HFFc6 (cell line): ENCODE measurements at places on chromosomes 5 and 9. TPM values are rescaled to one million over a fixed set of nuclear protein-coding genes. Genes with fewer than 3 reads are reported as not detected.

Gene SKIC3
- total RNA-seq, result 111 and 113 TPM in 2 replicates

DNA sequence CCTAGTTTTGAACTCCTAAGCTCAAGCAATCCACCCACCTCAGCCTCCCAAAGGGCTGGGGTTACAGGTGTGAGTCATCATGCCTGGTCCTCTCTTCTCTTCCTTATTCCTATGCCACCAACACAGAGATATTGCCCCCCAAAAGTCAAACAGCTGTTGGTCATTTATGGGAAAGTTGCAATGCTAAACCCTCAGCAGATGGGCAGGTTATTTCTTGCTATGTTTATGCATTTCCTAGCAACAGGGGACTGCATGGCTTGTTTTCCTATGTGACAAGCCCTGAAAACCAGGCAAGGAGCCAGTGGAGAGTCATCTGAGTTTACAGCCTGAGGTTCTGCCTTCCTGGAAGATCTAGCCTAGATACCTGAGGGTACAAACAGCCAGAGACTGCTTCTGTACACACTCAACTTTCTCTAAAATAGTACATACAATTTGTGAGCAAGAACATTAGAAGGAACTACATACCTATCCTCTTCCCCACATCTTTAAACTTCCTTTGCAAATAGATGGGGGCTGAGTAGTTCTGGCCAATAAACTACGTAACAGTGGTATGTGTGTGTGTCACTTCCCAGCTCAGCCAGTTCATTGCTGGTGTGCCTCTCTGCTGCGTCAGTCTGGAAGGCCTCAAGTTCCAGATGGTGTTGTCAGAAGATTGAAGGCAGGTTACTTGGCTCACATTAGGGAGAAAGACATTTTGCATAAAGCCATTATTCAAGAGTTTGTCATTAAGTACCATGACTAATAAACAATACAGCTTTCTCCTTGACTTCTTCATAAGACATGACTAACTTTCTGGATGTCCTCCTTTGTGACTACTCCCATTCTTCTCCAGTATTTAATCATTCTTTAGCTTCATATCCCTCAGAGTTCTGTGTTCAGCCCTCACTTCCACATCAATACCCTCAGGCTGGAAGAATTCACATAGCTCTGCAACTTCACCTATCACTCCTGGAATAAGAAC, 65.3 kb downstream of the CSNK1A1 start:
- peak; percentile 100 for DNase-seq
- H3K4me1 ChIP-seq, result peaks cover 83% of the 10 kb centered on the region
- peaks cover 39% of the 10 kb centered on the region for H3K27me3 ChIP-seq
- H3K27ac ChIP-seq, result peak overlapping the region; percentile 99
- H3K4me3 ChIP-seq, result peak overlapping the region; percentile 62
- peaks cover 10% of the 10 kb centered on the region for H3K36me3 ChIP-seq

DNA sequence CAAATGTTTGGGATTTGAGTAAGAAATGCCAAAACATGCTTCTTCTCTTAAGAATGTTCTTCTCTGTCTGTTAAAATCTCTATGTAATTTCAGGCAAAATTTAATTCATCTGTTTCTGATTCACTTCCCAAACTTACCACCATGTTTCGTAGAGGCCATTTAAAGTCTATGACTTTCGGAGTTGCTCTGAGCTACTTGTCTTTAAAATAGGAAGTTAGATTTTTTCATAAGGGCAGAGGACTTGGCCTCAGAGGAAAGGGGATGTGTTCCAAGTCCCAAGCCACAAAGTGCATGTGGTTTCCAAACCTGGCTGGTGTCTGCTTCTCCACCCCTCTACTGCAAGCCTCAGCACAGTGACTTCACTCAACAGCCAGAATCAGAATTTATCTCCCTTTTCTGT, 111.3 kb upstream of the ADRA1B start:
- H3K27ac ChIP-seq, result no peak overlapping the region
- peaks cover 9% of the 10 kb centered on the region; the same call in 1 of the 2 replicates for H3K36me3 ChIP-seq
- H3K27me3 ChIP-seq, result peaks cover 8% of the 10 kb centered on the region
- no peak overlapping the region for H3K4me3 ChIP-seq

DNA sequence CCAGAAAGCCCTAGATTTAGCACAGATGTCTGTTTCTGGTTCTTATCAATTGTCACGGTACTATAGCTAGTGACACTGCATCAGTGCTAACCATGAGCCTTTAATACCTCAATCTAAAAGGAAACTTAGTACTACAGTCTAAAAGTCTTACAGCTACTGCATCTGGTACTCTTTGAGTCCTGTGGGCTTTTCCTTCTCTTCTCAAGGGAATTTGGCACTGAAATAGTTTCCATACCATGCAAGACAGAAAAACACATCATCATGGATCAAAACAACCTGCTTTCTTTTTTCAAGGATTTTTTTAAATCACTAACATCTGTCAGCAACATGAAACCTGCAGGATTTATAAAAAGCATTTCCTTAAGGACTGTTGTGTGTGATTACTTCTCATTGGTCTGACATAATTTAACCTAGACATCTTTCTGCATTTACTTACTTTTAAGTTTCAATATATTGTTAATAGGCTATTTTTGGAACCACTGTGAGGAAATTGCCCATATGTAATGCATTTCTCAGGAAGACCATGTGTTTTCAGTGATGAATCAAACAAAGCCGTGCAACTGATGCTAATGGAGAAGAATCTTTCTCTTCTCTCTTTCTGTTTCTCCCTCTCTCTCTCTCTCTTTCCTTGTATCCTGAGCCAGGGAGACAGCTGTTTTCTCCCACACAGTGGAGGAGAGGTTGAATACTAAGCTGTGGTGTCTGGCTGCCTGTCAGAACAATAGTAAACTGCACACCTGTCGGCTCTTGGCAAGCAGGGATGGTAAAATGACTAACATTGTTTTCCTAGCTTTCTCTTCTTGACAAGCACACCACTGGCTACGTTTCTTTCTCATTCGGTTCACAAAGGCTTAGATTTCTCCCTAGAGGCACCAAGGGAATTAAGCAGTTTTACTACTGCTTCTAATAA, 273.4 kb downstream of the CSNK1G3 start:
- H3K27ac ChIP-seq, result no peak overlapping the region; the same call in 1 of the 2 replicates
- H3K4me3 ChIP-seq, result peak overlapping the region; percentile 88; the same call in 1 of the 2 replicates
- peak; percentile 29 for DNase-seq
- peaks cover 18% of the 10 kb centered on the region for H3K36me3 ChIP-seq

Gene TLX3
- total RNA-seq, result not detected in 3 replicates

DNA sequence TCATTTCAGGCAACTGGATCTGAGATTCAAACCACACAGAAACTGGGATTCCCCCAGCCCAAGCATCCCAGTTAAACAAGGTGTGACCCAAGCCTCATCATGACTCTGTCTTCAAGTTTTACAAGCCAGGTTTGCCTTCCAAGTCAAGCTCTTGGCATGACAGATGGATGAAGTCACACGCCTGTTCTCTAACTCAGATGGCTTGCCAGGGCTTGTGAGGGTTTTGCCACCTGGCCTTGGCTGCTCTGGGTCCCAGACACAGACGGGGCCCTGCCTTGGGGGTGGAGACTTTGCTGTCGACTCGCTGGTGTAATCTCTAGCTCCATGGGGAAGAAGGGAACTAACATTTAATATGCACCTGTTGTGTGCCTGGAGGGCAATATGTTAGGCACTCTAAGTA, 95.8 kb upstream of the RARS1 start:
- peaks cover 17% of the 10 kb centered on the region for H3K36me3 ChIP-seq
- no peak overlapping the region for H3K27ac ChIP-seq
- H3K4me3 ChIP-seq, result no peak overlapping the region
- no peaks in the 10 kb centered on the region for H3K4me1 ChIP-seq
- peaks cover 8% of the 10 kb centered on the region for H3K27me3 ChIP-seq

Gene DND1
- 0.26 to 0.74 TPM (median 0.44 TPM) in 3 replicates for total RNA-seq

Gene TAF11L13
- not detected in 3 replicates for total RNA-seq

Gene TRAF1
- total RNA-seq, result 0.61 to 1.0 TPM (median 0.69 TPM) in 3 replicates

GRCh38 chr5:18754201-18754600, 1119.9 kb downstream of the TAF11L14 start:
- no peaks in the 10 kb centered on the region for H3K27me3 ChIP-seq
- no peaks in the 10 kb centered on the region; the same call in 1 of the 2 replicates for H3K36me3 ChIP-seq
- DNase-seq, result no peak

Gene ST6GALNAC6
- 39.0 to 49.1 TPM (median 40.4 TPM) in 3 replicates for total RNA-seq

Gene GLDC
- total RNA-seq, result 0.20 and 0.34 TPM in 2 replicates

GRCh38 chr5:130189961-130190360, 285.7 kb downstream of the CHSY3 start:
- DNase-seq, result no peak
- H3K4me1 ChIP-seq, result no peaks in the 10 kb centered on the region
- H3K36me3 ChIP-seq, result no peaks in the 10 kb centered on the region
- H3K27ac ChIP-seq, result no peak overlapping the region
- no peak overlapping the region for H3K4me3 ChIP-seq
- H3K27me3 ChIP-seq, result no peaks in the 10 kb centered on the region

- peaks cover 29% of the 10 kb centered on the region for H3K36me3 ChIP-seq
- H3K4me3 ChIP-seq, result no peak overlapping the region
- H3K4me1 ChIP-seq, result peaks cover 35% of the 10 kb centered on the region
- peaks cover 16% of the 10 kb centered on the region for H3K27me3 ChIP-seq
- no peak overlapping the region for H3K27ac ChIP-seq
- no peak for DNase-seq
Observed at GRCh38 chr9:136722969-136723356, 10.6 kb downstream of the DIPK1B start.

- peaks cover 68% of the 10 kb centered on the region for H3K4me1 ChIP-seq
- peaks cover 6% of the 10 kb centered on the region; the same call in 1 of the 2 replicates for H3K36me3 ChIP-seq
- DNase-seq, result peak; percentile 12
- H3K27me3 ChIP-seq, result peaks cover 1% of the 10 kb centered on the region; the same call in 1 of the 2 replicates
- peak overlapping the region; percentile 78 for H3K27ac ChIP-seq
Observed at GRCh38 chr9:27183701-27184100, 74.7 kb downstream of the TEK start.

DNA sequence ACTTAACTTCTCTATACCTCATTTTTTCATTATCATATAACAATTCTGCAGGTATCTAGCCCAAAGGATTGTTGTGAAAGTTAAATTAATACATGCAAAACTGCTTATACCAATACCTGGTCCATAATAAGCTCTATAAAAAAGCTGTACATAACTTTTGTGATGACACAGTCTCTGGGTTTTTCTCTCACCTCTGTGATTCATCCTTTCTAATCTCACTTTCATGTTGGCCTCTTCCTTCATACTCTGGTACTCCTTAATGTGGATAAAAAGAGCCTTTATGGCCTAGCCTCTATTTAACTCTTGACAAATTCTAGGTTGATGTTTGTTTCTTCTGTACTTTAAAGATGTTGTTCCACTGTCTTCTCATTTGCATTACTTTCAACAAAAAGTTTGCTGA, 162.9 kb upstream of the ACOT12 start:
- H3K27me3 ChIP-seq, result no peaks in the 10 kb centered on the region; the same call in 1 of the 2 replicates
- no peak for DNase-seq
- H3K27ac ChIP-seq, result no peak overlapping the region
- H3K4me1 ChIP-seq, result peaks cover 12% of the 10 kb centered on the region

GRCh38 chr9:98241357-98242300, 13.8 kb downstream of the TBC1D2 start:
- peaks cover 17% of the 10 kb centered on the region for H3K4me1 ChIP-seq
- H3K27me3 ChIP-seq, result 0 out of 2 replicates have a peak, but pooled peaks cover 2% of the 10 kb centered on the region
- no peak overlapping the region; the same call in 1 of the 2 replicates for H3K27ac ChIP-seq
- DNase-seq, result no peak
- no peak overlapping the region for H3K4me3 ChIP-seq

GRCh38 chr5:81171769-81172168, 61.4 kb upstream of the CKMT2 start:
- H3K27ac ChIP-seq, result no peak overlapping the region
- no peak overlapping the region for H3K4me3 ChIP-seq
- H3K4me1 ChIP-seq, result no peaks in the 10 kb centered on the region
- H3K36me3 ChIP-seq, result no peaks in the 10 kb centered on the region
- H3K27me3 ChIP-seq, result peaks cover 15% of the 10 kb centered on the region
- DNase-seq, result no peak

DNA sequence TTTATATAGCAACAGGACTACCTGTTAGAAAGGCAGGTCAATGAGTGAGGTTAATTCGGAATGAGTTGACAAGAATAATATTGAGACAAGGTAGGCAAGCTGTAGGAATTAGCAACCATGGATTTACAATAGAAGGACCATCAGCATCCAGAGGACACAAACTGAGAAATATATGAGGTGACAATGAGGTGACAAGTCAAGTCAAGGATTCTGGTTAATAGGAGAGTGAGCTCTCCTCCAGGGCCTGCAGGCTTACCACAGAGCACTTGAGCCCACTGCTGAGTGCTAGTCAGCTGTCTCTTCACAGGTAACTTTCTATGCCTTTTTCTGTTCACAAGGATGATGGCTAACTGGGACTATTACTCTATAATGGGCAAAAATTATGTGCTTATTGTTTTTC, 227.2 kb downstream of the MRPS30 start:
- no peaks in the 10 kb centered on the region for H3K4me1 ChIP-seq
- no peaks in the 10 kb centered on the region for H3K36me3 ChIP-seq
- no peak overlapping the region for H3K4me3 ChIP-seq

GRCh38 chr5:68292316-68292715, 76.8 kb downstream of the PIK3R1 start:
- peaks cover 53% of the 10 kb centered on the region for H3K4me1 ChIP-seq
- H3K4me3 ChIP-seq, result peak overlapping the region; percentile 65; the same call in 1 of the 2 replicates
- peaks cover 42% of the 10 kb centered on the region for H3K36me3 ChIP-seq
- peak; percentile 15 for DNase-seq
